ENCODE measurements at places on chromosomes 16 and 17.

DNA sequence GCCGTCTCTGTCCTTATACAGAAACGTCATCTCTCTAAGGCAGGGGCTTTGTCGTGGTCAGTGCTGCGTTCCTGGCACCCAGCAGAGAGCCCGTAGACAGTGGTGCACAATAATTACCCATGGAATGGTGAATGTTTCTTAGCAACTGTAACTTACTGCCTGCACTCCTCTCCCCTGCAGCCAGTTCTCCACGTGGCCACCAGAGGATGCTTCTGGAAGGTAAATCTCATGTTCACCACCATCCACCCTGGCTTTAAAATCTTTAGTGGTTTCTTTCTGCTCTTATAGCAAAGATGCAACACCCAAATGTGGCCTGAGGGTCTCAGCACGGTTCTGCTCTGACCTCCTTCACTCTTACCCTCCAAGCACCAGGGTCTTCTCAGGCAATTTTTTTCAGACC is 150.8 kb downstream of the GRIN2A start:
- no peak for DNase-seq

DNA sequence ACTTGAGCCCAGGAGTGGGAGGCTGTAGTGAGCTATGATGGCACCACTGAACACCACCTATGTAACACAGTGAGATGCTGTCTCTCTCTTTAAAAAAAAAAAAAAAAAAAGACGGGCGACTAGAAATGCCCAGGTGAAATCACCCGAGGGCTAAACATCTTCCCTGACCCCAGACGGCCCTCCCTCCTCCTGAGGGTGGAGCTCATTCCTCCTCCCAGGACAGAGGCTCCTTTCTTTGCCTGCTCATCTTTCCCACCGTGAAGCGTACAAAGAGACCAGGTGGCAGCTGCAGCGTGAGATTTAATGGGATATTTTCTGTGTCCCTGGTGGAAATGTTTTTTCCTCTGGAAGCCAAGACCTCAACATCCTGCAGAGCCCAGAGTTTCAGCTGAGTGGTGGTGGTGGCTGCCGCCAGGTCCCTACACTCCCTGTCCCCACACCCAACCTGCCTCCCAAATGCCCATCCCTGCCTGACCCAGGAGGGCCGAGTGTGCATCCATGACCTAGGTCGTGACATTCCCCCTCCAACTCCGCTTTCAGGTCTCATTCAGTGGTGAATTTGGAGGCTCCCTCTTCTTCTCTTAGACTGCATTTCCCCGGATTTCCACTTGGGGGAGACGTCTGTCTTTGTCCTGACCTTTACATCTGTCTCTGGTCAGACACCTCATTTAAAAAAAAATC is 14.4 kb upstream of the GPRC5B start:
- DNase-seq, result no peak

- no peak for DNase-seq
Measured at GRCh38 chr17:70604854-70605253, 435.5 kb downstream of the KCNJ2 start.

- no peak for DNase-seq
Measured at GRCh38 chr16:27572711-27573110, 22.8 kb downstream of the KATNIP start.

DNA sequence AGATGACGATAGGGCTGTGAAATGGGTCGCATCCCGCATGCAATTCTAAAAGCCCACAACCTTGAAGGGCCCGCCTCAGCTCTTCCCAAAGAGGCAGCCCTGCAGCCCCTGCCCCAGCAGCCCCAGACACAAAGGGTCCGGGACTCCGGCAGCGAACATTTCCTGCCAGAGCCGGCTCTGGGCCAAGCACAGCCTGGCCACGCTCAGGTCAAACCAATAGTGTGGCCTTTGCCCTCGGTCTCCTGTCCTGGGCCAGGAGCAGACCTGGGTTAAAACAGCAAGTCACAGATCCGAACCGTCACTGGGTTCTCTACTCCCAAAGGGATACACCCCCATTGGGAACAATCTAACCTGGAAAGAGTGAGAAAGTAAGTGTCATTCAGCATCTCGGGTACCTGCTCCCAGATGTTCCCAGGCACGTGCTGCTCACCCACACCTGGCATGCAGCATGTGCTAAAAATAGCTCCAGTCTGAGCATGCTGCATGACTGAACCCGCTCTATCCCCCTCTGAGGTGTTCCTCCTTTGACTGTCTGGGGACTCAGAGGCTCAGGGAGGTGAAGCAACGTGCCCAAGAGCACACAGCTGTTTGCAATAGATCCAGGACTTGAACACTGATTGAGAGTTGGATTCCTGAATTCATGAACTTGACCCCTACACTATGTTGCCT is 22.2 kb upstream of the ATP2A3 start:
- no peak for DNase-seq

DNA sequence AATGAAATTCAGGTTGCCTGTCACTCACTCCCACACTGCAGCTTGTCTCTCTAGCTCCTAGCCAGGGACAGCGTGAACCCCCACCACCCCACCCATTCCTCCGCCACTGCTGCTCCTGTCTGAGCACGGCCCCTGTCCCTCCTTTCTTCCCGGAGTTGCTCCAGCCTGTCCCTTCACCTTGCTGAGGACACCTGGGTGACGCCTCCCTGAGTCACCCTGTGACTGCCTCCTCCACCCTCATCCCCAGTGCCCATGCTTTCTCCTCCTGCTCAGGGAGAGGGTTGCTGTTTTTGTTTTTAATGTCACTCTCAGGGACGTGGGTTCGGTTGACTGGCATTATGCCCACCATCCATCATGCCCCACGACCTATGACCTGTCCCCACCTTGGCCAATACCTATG is 25.8 kb upstream of the NAT9 start:
- DNase-seq, result no peak

Measured in stimulated activated CD4-positive, alpha-beta T cell treated with anti-CD3 and anti-CD28 coated beads, Interleukin-12 subunit alpha, Interleukin-12 subunit beta, amount 100 ng/mL, for 24 hours (primary cell).